ENCODE measurements at places on chromosomes 5 and 9.

- no peak for DNase-seq
These were observed 81.5 kb downstream of the AMBP start for GRCh38 chr9:113996531-113997001.

GRCh38 chr9:18890372-18890771 lies 142.6 kb downstream of the SAXO1 start:
- peak; percentile 63 for DNase-seq

GRCh38 chr9:3857673-3858072 lies 331.9 kb upstream of the RFX3 start:
- no peak for DNase-seq

GRCh38 chr9:76302543-76302942 lies 91.7 kb downstream of the RFK start:
- no peak for DNase-seq

DNA sequence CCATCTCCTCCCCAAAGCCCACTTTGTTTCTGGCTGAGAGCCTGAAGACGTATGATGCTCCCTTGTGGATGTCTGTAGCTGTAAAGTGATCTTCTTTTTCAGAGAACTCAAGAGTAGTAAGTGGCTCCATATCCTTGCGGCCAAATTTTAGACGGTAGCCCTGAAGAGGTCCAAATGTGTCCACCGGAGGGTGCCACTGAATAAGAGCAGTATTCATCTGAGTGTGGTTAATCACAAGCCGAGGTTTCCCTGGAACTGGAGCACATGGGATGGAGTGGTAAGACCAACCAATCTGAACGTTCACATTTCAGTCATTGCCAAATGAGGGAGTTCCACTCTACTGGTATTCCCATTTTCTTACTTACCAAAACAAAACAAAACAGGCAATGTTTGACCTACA lies 686.5 kb upstream of the DMAC1 start:
- DNase-seq = peak; percentile 31

DNA sequence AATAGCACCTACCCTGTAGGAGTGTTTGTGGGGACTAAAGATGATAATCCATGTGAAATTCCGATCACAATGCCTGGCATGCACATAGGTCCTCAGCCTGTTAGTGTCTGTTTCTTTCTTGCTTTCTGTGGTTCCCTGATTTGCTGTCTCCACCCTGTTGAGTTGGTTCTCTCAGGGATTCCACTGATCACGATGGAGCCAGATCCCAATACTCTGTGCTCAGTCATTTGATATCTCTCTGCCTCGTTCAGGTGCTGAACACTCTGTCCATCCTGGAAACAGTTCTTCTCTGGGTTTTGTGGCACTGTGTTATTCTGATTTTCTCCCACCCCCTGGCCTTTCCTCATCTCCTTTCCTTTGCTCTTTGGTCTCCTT lies 60.8 kb downstream of the ARHGAP26 start:
- no peak for DNase-seq

GRCh38 chr9:36187414-36187813 lies 3.3 kb upstream of the CLTA start:
- DNase-seq = peak; percentile 81

DNA sequence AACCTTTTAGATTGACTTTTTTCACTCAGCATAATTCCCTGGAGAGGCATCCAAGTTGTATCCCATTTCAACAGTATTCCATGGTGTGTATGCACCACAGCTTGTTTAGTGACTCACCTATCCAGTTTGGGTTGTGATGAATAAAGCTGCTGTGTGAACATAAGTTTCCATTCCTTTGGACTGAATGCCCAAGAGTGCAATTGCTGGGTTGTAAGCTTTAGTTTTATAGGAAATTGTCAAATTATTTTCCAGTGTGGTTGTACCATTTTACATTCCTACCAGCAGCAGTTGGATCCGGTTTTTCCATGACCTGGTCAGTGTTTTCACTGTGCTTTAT lies 60.9 kb upstream of the TMED7 start:
- peak; percentile 37 for DNase-seq

- no peak for DNase-seq
These were observed 59.0 kb downstream of the CWC27 start for GRCh38 chr5:64827703-64828102.

DNA sequence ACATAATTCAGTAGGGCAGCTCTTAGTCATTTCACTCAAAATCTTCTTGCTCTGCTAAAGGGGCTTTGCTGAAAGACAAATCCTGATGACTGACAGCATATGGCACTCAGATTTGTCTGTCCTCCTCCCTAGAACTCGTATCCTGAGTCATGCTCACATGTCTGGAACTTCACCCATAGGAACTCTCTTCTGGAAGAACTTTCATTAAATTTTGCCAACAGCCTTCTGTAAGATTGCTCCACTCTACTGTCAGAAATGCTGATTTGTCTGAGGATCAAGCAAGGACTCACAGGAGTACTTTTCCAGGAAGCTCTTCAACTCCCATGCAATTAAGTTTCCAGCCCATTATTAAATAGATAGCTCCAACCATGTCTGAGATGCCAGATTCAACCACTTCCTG lies 59.8 kb upstream of the SNX2 start:
- no peak for DNase-seq

DNA sequence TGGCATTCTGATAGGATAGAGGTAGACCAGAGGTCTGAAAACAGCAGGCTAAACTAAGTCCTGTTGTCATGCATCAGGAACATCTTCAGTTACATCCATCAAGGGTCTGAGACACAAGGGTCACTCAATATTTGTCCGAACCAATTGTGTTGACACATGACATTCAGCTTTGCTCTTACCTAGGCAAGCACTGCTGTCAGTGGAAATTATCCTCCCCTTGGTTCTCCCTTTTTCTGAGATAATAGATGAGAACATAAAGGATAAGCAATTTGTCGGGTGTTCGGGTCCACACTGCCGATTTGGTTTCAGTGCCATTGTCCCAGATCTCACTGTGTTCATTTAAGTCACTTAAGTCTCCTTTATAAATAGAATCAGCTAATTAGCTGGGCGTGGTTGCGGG lies 148.3 kb upstream of the MSX2 start:
- no peak for DNase-seq

DNA sequence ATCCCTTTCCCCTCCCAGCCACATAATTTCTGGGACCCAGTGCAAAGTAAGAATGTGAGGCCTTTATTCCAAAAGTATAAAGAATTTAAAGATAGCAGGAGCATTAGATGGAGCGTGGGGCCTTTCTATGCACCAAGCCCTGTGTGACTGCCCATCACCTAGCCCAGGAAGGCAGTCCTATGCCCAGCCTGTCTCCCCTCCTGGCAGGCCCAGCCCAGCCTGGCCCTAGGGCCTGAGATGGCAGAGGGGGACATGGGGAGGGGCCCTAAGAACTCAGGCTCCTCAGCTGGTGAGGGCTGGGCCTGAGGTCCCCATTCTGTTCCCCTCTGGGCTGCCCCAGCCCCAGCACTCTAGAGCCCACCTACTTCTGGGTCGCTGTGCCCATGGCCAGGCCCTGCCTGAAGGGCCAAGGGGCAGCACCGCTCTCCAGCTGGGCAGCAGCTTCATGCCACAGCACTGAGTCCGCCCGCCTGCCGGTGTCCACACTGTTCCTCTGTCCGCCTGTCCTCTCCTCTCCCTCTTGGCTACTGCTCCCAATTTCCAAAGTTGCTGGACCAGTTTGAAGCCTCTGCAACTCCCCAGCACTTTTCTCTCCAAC lies 995 bp upstream of the SLC23A1 start:
- no peak for DNase-seq

DNA sequence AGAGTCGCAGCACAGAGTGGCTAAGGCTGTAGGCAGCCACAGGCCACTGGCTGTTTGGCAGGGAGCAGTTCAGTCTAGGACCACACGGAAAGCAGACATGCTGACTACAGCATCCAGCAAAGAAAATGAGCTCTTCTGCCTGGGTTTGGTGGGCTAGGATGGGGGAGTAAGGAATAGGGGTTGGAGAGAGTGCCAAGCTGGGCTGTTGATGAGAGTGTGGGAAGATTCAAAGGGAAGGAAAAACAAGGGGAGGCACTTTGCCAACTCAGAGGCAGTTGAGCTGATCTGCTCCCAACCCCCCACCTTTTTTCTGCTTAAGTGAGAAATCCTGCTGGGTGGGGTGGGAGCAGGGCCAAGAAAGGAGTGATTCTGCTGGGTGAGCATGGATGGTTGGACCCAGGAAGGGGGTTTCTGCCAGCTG lies 35.9 kb downstream of the SVEP1 start:
- DNase-seq = no peak

Data from fibroblast of skin of left quadriceps (primary cell).